ENCODE measurements at places on chromosomes 3 and 15. TPM values are rescaled to one million over a fixed set of nuclear protein-coding genes. Genes with fewer than 3 reads are reported as not detected.

GRCh38 chr3:169389211-169389924 is 274.1 kb downstream of the MECOM start:
- H3K4me1 ChIP-seq, result no peaks in the 10 kb centered on the region
- no peak overlapping the region for H3K4me3 ChIP-seq
- H3K27me3 ChIP-seq, result peaks cover 13% of the 10 kb centered on the region
- no peak overlapping the region for H3K27ac ChIP-seq

GRCh38 chr3:194339840-194340239 is 11.3 kb downstream of the CPN2 start:
- no peak for DNase-seq
- no peak overlapping the region for H3K4me3 ChIP-seq
- H3K36me3 ChIP-seq, result no peaks in the 10 kb centered on the region
- H3K27ac ChIP-seq, result no peak overlapping the region
- peaks cover 3% of the 10 kb centered on the region for H3K4me1 ChIP-seq
- H3K27me3 ChIP-seq, result no peaks in the 10 kb centered on the region

Gene GOLGA8J
- total RNA-seq, result not detected

- H3K4me1 ChIP-seq, result no peaks in the 10 kb centered on the region
- DNase-seq, result no peak
- H3K27ac ChIP-seq, result no peak overlapping the region
- no peaks in the 10 kb centered on the region for H3K27me3 ChIP-seq
- H3K36me3 ChIP-seq, result no peaks in the 10 kb centered on the region
- H3K4me3 ChIP-seq, result no peak overlapping the region
These were observed 262.0 kb downstream of the TUSC7 start for GRCh38 chr3:116971531-116971930.

Gene CLDN11
- total RNA-seq, result 0.36 TPM

Gene MESP2
- total RNA-seq, result not detected

DNA sequence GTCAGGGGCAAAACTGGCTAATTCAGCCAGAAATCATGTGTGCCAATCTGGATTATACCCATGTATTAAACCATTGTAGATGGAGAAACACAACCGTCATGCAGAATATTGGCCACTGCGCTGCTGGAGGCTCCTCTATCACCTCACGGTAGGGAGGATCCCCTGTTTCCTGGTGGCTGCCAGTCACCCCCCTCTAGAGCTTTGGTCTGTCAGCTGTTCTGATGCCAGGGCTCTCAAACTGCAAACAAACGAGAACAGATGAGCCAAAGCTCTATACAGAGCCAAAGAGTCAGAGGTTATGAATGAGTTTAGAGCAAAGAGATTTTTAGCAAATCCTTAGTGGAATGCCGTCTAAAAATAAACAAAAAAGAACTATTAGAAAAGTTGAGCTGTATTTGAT is 62.5 kb downstream of the IL20RB start:
- no peaks in the 10 kb centered on the region for H3K27me3 ChIP-seq
- no peak for DNase-seq
- no peak overlapping the region for H3K4me3 ChIP-seq
- no peaks in the 10 kb centered on the region for H3K4me1 ChIP-seq
- no peaks in the 10 kb centered on the region for H3K36me3 ChIP-seq

Gene HRG
- not detected for total RNA-seq

DNA sequence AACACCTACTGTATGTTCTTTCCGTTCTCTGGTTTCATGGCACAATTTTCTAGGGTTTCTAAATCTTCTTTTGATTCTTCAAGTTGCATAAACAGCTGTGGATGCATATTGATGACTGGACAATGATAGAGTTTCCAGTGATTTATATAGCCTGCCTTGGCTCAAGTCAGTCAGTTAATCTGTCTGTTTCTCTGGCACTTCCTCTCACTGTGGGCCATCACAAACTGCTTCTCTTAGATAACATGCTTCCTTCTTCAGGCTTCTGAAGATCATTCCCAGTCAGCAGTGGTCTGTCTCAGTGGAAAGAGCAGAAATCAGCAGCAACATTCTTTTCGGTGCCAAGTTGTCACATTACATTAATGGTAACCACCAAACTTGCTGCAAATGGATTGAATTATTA is 207.2 kb downstream of the RYR3 start:
- H3K36me3 ChIP-seq, result no peaks in the 10 kb centered on the region
- no peak overlapping the region for H3K27ac ChIP-seq
- DNase-seq, result no peak

Measured in B cell (primary cell).